ENCODE measurements at places on chromosomes 3 and 15. TPM values are rescaled to one million over a fixed set of nuclear protein-coding genes. Genes with fewer than 3 reads are reported as not detected.

DNA sequence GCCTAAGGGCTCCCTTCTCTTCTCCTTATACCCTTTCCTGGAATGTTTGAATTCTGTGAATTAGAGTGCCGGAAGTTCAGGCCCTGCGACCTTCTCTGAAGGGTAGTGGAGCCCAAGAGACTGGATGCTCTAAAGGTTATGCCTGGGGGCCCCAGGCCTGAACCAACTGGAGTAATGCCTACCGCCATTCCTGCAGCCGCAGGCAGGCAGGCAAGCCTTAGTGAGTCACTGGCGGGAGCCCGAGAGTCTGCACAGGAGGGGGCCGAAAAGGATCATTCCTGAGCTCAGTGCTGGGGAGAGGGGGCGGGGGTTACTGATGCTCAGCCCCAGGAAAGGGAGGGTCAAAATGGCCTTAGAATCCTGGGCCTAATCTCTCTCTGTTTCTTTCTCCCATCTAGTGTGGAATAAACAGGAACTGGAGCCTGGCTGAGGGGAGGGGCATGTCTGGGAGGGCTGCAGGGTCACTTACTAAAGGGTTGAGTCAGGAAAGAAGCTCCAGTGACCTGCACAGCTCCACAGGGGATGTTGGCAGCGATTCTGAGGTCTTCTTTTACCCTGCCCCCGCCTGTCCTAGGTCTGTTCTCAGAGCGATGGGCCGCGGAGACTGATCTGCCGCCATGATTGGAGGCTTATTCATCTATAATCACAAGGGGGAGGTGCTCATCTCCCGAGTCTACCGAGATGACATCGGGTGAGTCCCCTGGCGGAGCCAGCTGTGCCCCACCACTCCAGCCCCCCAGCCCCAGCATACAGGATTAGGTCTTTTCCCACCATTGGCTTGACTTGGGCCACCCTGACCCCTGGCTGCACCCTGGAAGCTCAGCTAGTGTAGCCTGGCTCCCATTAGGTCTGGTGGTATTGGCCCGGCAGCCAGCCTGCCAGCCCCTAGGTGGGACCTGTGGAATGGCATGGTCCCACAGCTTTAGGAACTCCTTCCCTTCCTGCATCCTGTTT lies 2.0 kb downstream of the AP2M1 start:
- no peaks in the 10 kb centered on the region for H3K27me3 ChIP-seq
- peak overlapping the region; percentile 97 for H3K4me3 ChIP-seq
- peak overlapping the region; percentile 63 for H3K27ac ChIP-seq
- peaks cover 30% of the 10 kb centered on the region for H3K4me1 ChIP-seq

DNA sequence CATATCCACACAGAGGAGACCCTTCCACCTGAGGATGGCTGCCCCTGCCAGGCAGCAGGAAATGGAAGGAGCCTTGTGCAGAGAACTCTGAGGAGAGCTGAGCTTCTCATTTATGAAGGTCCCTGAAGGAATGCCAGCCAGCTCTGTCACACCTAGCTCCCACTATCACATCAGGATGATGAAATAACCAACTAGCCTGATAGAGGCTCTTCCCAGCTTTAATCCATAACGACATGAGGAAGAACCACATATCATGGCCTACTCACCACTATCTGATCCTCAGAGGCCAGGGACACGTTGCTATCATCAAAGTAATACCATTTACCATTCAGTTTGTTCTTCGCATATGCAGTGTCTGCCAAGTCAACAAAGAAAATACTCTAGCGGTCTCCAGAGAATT lies 1.5 kb upstream of the C3orf62 start:
- DNase-seq: no peak
- H3K4me3 ChIP-seq: no peak overlapping the region
- no peaks in the 10 kb centered on the region for H3K36me3 ChIP-seq
- no peaks in the 10 kb centered on the region for H3K27me3 ChIP-seq
- peak overlapping the region; percentile 87 for H3K27ac ChIP-seq

GRCh38 chr3:13876451-13877100 lies 3.3 kb downstream of the WNT7A start:
- no peaks in the 10 kb centered on the region for H3K4me1 ChIP-seq
- no peak overlapping the region for H3K27ac ChIP-seq
- H3K36me3 ChIP-seq: no peaks in the 10 kb centered on the region
- peaks cover 51% of the 10 kb centered on the region for H3K27me3 ChIP-seq

PPP4R2 gene
- total RNA-seq: 128 TPM

Data from natural killer cell treated with Interleukin-12 subunit alpha and Interleukin-12 subunit beta and Interleukin-15 and Interleukin-18, amount 100 ng/mL, for 72 hours (primary cell).